ENCODE measurements at places on chromosomes 4 and X.

DNA sequence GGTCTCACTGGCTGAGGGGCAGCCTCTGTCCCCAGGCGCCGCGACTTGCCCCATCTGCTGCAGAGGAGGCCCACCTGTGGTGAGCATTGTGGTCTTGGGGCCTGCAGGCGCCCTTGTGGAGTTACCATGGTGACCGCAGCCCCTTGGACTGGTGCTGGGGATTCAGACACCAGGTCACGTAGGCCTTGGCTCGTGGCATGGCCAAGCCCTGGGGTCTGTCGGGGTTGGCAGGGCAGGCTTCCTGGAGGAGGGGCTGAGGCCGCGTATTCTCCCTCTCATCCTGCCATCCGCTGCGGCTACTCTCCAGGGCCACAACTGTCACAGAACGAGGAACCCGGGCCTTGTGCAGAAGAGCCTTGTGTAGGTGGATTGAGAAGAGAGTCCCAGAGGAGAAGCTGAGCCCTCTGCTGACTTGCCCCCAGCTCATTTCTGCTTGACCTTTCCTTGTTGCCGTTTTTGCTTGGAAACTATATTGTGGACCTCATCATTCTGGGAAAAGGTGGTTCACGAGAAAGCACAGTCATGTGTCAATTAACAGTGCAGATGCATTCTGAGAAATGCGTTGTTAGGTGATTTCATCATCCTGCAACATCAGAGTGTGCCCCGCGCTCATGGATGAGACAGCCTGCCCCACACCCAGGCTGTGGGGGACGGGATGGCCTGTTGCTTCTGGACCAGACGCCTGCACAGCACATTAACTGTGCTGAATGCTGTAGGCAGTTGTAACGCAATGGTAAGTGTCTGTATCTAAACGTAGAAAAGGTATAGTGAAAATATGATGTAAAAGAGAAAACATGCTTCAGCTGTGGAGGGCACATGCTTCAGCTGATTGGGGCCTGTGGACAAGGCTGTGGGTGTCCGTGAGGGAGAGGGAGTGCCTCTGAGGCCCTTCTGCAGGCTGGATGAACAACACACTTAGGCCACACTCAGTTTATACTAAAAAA lies 38.5 kb downstream of the TRMT44 start:
- DNase-seq = no peak
- peaks cover 25% of the 10 kb centered on the region for H3K36me3 ChIP-seq
- no peaks in the 10 kb centered on the region for H3K4me1 ChIP-seq
- no peak overlapping the region for H3K27ac ChIP-seq
- no peaks in the 10 kb centered on the region for H3K27me3 ChIP-seq

- H3K27me3 ChIP-seq = no peaks in the 10 kb centered on the region
- H3K4me1 ChIP-seq = no peaks in the 10 kb centered on the region
- H3K36me3 ChIP-seq = no peaks in the 10 kb centered on the region
- no peak for DNase-seq
- no peak overlapping the region for H3K4me3 ChIP-seq
- no peak overlapping the region for H3K27ac ChIP-seq
Measured at GRCh38 chr4:30769093-30769492, 48.9 kb downstream of the PCDH7 start.

DNA sequence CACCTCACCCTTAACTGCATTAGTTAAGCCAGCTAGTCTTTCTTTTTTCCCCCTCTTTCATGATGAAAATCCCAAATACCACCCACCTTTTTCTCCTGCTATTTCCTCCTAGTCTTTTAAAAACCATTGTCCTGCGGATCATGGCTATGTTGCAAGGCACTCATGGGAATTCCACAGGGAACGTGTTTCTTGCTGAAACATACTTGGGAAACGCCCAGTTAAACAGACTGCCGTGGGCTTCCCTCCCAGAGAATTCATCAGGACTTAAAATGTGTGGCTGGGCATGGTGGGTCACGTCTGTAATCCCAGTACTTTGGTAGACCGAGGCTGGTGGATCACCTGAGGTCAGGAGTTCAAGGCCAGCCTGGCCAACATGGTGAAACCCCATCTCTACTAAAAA lies 32.2 kb downstream of the XG start:
- H3K36me3 ChIP-seq = no peaks in the 10 kb centered on the region
- H3K4me1 ChIP-seq = no peaks in the 10 kb centered on the region
- H3K27ac ChIP-seq = no peak overlapping the region
- DNase-seq = no peak
- no peaks in the 10 kb centered on the region for H3K27me3 ChIP-seq
- no peak overlapping the region for H3K4me3 ChIP-seq

GRCh38 chr4:128394778-128395177 lies 107.2 kb upstream of the PGRMC2 start:
- no peak for DNase-seq
- H3K4me3 ChIP-seq = no peak overlapping the region
- H3K36me3 ChIP-seq = no peaks in the 10 kb centered on the region
- peaks cover 4% of the 10 kb centered on the region for H3K4me1 ChIP-seq

- no peak for DNase-seq
- no peak overlapping the region for H3K27ac ChIP-seq
- no peaks in the 10 kb centered on the region for H3K27me3 ChIP-seq
Measured at GRCh38 chrX:36087366-36087765, 167.8 kb downstream of the CFAP47 start.

- no peak overlapping the region for H3K27ac ChIP-seq
- DNase-seq = no peak
Measured at GRCh38 chr4:106444557-106444956, 76.0 kb upstream of the GIMD1 start.

DNA sequence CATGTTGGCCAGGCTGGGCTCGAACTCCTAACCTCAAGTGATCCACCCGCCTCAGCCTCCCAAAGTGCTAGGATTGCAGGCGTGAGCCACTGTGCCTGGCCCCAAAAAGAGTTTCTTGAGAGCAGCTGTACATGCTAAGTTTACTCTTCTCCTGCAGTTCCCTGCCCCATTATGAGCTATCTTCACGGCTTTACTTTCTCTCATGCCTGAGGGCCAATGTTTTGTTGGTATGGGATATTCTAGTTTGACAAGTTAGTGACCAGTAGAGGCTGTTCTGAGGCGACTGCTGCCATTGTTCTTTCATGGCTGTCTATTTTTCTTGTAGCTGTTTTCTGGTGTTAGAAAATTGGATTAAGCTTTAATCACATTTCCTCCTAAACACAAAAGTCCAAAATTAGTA lies 78.0 kb upstream of the STX18 start:
- H3K36me3 ChIP-seq = no peaks in the 10 kb centered on the region
- H3K27ac ChIP-seq = no peak overlapping the region
- no peak overlapping the region for H3K4me3 ChIP-seq
- H3K4me1 ChIP-seq = no peaks in the 10 kb centered on the region

DNA sequence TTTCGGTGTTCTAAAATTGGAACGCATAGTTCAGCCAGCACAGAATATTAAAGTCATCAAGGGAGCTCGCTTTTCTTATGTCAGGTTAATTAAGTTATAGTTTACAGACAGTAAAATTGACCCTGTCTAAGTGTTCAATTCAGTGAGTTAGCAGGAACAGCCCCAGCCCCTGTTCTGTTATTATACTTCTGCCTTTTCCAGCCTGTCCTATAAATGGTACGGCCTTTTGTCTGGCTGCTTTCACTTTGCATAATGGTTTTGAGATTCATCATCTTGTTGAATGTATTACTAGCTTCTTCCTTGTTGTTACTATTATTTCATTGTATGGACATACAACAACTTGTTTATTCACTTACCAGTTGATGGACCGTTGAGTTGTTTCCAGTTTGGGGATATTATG lies 9.5 kb downstream of the CXCL13 start:
- H3K4me3 ChIP-seq = no peak overlapping the region
- peaks cover 5% of the 10 kb centered on the region for H3K27me3 ChIP-seq
- peaks cover 4% of the 10 kb centered on the region for H3K4me1 ChIP-seq

DNA sequence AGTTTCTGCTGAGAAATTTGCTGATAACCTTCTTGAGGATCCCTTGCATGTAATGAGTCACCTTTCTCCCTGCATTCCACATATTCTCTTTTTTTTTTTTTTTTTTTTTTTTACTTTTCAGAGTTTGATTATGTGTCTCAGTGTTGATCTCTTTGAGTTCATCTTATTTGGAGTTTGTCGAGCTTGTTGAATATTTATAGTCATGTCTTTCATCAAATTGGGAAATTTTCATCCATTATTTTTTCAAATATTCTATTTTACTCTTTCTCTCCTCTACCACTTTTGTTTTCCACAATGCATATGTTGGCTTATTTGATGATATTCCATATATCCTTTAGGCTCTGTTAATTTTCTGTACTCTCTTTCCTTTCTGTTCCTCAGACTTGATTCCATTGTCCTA lies 136.1 kb downstream of the MAD2L1 start:
- H3K27ac ChIP-seq = no peak overlapping the region
- no peak overlapping the region for H3K4me3 ChIP-seq
- H3K27me3 ChIP-seq = no peaks in the 10 kb centered on the region
- H3K36me3 ChIP-seq = no peaks in the 10 kb centered on the region
- no peaks in the 10 kb centered on the region for H3K4me1 ChIP-seq
- no peak for DNase-seq

GRCh38 chr4:105267280-105267679 lies 120.6 kb downstream of the TET2 start:
- H3K4me3 ChIP-seq = no peak overlapping the region
- H3K36me3 ChIP-seq = no peaks in the 10 kb centered on the region
- no peak overlapping the region for H3K27ac ChIP-seq
- H3K4me1 ChIP-seq = no peaks in the 10 kb centered on the region

- H3K4me1 ChIP-seq = no peaks in the 10 kb centered on the region
- H3K27ac ChIP-seq = no peak overlapping the region
- no peaks in the 10 kb centered on the region for H3K27me3 ChIP-seq
- DNase-seq = no peak
- H3K36me3 ChIP-seq = no peaks in the 10 kb centered on the region
- no peak overlapping the region for H3K4me3 ChIP-seq
Measured at GRCh38 chrX:97672138-97672537, 788.4 kb downstream of the RPA4 start.

GRCh38 chr4:184889666-184890335 lies 64.0 kb upstream of the ACSL1 start:
- DNase-seq = no peak
- H3K27me3 ChIP-seq = no peaks in the 10 kb centered on the region
- H3K36me3 ChIP-seq = no peaks in the 10 kb centered on the region
- H3K4me3 ChIP-seq = no peak overlapping the region
- peaks cover 22% of the 10 kb centered on the region for H3K4me1 ChIP-seq

DNA sequence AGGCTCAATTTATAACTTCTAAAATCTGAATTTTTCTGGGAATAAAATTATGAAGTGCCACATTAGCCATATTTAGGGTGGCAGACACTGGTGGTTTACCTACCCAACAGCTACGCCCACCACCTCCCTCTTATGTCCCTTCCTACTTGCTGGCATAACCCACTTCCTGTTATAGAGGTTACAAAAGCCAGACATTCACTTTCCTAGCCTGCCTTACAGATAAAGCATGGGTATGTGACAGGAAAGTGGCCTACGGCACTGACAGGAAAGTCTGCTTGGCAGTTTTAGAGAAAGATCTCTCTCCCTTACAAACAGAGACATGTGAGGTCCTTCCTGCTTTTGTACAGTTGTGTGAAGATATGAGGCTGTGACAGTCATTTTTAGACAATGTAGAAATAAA lies 12.4 kb downstream of the DDX53 start:
- peak overlapping the region; percentile 62 for H3K27ac ChIP-seq
- DNase-seq = no peak
- H3K36me3 ChIP-seq = no peaks in the 10 kb centered on the region
- no peak overlapping the region for H3K4me3 ChIP-seq
- no peaks in the 10 kb centered on the region for H3K4me1 ChIP-seq

DNA sequence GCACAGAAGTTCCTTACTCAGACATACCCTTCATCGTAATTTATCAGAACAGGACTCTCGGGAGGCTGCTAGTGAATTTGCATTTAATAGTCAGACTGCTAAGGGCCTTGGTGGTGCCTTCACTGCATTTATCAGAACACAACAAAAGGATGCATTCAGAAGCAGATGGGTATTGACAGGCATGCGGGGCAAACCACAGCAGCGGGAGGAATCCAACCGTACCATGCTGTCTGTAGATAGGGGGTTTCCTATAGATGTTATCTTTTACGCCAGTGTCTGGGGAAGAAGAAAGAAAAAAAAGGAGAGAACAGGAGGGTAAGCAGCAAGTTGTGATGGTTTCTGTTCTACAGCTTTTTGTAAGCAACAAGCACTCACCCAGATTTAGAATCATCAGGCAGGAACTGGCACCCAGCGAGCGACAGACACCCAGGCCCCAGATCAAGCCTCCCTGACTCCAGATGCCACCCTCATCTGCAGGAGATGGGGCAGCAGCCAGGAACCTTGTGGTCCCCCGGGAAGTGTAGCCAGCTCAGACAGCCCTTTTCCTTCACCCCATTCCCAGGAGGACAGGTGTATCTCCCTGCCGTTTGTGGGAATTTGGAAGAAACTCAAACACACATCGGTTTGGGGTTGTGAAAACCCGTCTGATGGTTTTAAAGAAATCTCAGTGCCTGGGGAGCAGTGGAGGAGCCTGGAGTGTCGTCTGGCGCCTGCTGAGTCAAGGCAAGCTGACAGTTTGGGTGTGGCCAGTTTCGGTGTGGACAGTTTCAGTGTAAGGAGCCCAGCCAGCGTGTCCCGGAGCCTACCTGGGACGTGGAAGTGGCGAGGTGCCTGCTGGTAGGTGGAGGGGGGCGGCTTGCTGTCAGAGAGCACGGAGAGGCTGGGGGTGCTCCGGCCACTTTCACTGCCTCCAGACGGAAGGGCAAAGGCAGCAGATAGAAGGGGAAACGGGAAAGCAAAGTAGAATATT lies 80.0 kb upstream of the AFAP1 start:
- no peaks in the 10 kb centered on the region for H3K36me3 ChIP-seq
- no peaks in the 10 kb centered on the region for H3K27me3 ChIP-seq

DNA sequence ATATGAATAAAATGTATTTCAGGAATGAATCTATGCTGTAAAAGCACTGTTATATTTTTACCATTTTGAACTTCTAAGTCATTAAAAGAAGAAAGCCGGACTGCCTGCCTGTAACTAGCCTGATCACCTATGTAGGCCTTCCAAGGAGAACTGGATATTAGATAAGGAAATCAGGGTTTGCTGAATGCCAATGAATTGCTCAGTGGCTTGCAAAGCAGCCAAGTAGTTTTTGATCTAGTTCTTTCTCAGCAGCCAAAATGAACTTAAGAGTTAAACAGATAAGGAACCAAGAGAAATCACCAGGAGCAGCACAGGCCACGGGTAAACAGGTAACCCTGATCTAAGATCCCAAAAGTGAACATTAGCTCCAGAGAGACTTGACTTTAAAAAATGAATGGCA lies 3.3 kb downstream of the ANXA5 start:
- no peak for DNase-seq
- H3K4me1 ChIP-seq = peaks cover 85% of the 10 kb centered on the region
- no peaks in the 10 kb centered on the region for H3K36me3 ChIP-seq
- H3K27me3 ChIP-seq = no peaks in the 10 kb centered on the region

DNA sequence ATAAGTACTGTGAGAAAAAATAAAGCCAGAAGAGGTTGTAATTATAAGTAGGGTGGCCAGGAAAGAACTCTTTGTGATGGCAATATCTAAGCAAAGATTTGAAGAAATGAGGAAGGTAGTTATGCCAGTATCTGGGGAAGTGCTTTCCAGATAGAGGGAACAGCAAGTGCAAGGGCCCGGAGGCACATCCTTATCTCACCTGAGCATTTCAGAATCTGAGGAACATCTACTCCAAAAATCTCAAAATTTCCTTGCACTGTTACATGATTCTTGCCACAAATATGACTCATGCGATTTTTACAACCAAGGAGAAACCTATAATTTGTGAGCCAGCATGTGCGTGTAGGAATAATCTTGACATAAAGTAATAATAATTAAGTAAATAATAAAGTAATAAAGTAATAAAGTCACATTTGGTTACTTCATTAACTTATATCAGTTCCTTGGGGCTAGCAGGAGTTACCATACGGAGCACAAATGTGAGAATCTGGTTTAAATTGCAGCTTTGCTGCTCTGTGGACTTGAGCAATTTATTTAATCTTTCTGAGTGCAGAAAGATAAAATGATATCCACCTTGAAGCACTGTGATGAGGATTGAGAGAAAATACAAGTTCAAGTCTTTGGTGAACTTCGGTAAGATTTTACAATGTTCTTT lies 105.1 kb upstream of the SLC34A2 start:
- no peak overlapping the region for H3K27ac ChIP-seq
- H3K27me3 ChIP-seq = no peaks in the 10 kb centered on the region
- H3K4me3 ChIP-seq = no peak overlapping the region
- DNase-seq = no peak
- H3K4me1 ChIP-seq = no peaks in the 10 kb centered on the region
